Osteoblast (primary cell): ENCODE measurements at places on chromosomes 1 and 21. TPM values are rescaled to one million over a fixed set of nuclear protein-coding genes. Genes with fewer than 3 reads are reported as not detected.
A peak's percentile ranks its signal among the peaks of the same experiment; 100 is the strongest.

DNA sequence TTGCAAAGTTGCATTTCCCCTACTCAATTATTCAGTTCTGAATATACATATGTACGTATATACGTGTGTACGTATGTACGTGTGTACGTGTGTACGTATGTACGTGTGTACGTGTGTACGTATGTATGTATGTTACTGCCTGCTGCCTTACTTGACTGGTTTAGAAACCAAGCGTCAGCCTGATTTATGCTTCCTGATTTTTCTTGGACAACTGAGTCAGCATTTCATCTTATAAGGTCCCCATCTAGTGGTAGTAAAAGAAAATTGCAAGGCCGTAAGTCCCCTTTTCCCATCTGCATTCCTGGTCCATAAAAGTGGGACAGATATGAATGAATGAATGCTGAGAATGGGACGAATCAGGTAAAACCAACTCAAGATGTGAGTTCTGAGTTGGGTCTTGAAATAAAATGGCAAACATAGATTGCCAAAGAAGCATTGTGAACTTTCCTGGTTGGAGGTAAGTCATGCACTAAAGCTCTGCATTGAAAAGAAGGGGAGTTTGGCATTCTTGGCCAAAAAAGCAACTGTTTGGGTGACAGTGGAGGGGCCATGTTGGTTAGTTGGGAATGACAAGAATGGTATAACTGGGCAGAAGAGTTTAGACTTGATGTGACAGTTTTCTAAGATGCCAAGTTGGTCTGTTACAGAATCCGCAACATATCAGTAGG lies 76.4 kb upstream of the DNAH14 start:
- peaks cover 4% of the 10 kb centered on the region for H3K27me3 ChIP-seq
- no peaks in the 10 kb centered on the region for H3K4me1 ChIP-seq
- H3K4me3 ChIP-seq = no peak overlapping the region

DNA sequence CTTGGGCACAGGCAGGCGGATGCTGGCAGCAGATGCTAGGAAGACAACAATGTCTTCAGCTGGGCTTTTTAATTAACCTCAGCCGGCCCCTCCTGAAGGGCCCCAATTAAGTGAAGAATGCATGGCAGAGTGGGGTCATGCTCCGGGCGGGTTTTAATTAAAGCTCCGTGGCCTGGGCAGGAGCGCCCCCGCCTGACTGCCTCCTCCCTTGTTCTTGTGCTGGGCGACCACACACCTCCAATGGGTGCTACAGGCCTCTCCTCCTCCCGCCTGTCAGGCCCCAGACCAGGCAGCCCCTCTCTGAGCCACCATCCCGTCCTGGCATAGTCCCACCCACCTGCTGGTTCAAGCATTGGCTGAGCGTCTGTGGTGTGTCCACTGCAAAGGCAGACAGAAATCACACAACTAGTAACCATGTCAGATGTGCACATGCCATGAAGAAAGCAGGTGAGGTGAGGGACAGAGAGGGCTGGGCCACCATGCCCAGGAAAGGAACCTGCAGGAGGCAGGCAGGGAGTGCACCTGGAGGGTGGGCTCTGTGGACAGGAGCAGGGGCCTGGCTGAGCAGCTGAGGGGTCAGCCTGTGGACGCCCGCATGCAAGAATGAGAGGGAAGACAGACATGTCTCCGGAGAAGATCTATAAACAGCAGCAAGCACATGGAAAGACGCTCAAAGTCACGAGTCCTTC lies 8.5 kb upstream of the ARF1 start:
- H3K27ac ChIP-seq = no peak overlapping the region
- no peak for DNase-seq
- H3K4me3 ChIP-seq = no peak overlapping the region
- no peaks in the 10 kb centered on the region for H3K4me1 ChIP-seq

- H3K27ac ChIP-seq = no peak overlapping the region
- H3K4me3 ChIP-seq = no peak overlapping the region
- peak; percentile 59 for DNase-seq
- no peaks in the 10 kb centered on the region for H3K36me3 ChIP-seq
- peaks cover 13% of the 10 kb centered on the region for H3K4me1 ChIP-seq
- H3K27me3 ChIP-seq = peaks cover 78% of the 10 kb centered on the region
These were observed 66.0 kb upstream of the TINAGL1 start for GRCh38 chr1:31510304-31510703.

GRCh38 chr1:71738256-71738655 lies 544.1 kb downstream of the NEGR1 start:
- H3K27me3 ChIP-seq = no peaks in the 10 kb centered on the region
- DNase-seq = no peak
- no peaks in the 10 kb centered on the region for H3K4me1 ChIP-seq
- H3K27ac ChIP-seq = no peak overlapping the region
- no peaks in the 10 kb centered on the region for H3K36me3 ChIP-seq

DNA sequence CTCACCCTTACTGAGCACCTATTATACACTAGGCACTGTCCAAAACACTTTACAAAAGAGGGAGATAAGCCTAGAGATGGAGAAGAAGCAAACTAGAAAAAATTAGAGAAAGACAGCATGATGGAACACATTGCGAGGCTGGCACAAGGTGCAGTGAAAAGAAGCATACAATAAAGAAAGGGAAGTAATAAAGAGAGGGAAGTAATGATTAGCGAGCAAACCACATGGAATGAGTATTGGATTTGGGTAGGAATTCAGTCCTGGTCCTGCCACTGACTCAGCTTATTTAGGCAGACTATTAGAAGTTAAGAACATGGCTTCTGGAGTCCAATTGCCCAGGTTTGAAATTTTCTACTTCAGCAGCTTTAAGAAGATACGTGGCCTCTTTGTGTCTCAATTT lies 32.6 kb upstream of the FNBP1L start:
- no peaks in the 10 kb centered on the region for H3K27me3 ChIP-seq
- H3K36me3 ChIP-seq = no peaks in the 10 kb centered on the region
- no peak overlapping the region for H3K27ac ChIP-seq

GRCh38 chr21:41283211-41283818 lies 33.3 kb upstream of the FAM3B start:
- no peak overlapping the region for H3K27ac ChIP-seq
- no peaks in the 10 kb centered on the region for H3K36me3 ChIP-seq
- DNase-seq = peak; percentile 85
- peaks cover 20% of the 10 kb centered on the region for H3K27me3 ChIP-seq
- H3K4me1 ChIP-seq = no peaks in the 10 kb centered on the region

GRCh38 chr1:207047505-207047904 lies 3.5 kb downstream of the YOD1 start:
- H3K36me3 ChIP-seq = peaks cover 22% of the 10 kb centered on the region
- no peak overlapping the region for H3K4me3 ChIP-seq
- peaks cover 28% of the 10 kb centered on the region for H3K4me1 ChIP-seq
- no peaks in the 10 kb centered on the region for H3K27me3 ChIP-seq

- H3K36me3 ChIP-seq = no peaks in the 10 kb centered on the region
- H3K27ac ChIP-seq = no peak overlapping the region
- no peak overlapping the region for H3K4me3 ChIP-seq
- H3K4me1 ChIP-seq = no peaks in the 10 kb centered on the region
- DNase-seq = no peak
These were observed 52.2 kb upstream of the L1TD1 start for GRCh38 chr1:62142496-62142895.

GRCh38 chr1:13749543-13750341 lies 49.8 kb downstream of the PRDM2 start:
- H3K4me3 ChIP-seq = peak overlapping the region; percentile 83
- H3K27ac ChIP-seq = peak overlapping the region; percentile 72
- H3K36me3 ChIP-seq = peaks cover 9% of the 10 kb centered on the region
- DNase-seq = peak; percentile 68
- peaks cover 21% of the 10 kb centered on the region for H3K4me1 ChIP-seq

DNA sequence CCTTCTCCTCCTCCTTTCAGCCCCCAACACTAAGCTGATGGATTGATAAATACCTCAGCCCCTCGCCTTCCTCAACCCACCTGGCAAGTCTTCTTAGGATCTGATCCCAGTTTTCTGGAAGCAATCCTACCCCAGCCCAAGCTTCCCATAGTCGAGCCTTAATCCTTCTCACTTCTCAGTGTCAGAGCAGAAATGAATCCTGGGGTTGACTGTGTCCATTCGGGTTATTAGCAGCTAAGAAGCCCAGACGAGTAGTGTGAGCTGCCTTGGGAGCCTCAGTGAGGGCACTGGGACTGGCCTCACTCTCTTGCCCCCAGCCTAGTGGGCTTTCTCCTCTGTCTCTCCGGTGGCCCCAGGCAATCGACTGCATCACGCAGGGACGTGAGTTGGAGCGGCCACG lies 12.4 kb upstream of the PEAR1 start:
- no peaks in the 10 kb centered on the region for H3K36me3 ChIP-seq
- H3K27me3 ChIP-seq = peaks cover 40% of the 10 kb centered on the region
- no peak overlapping the region for H3K4me3 ChIP-seq
- no peaks in the 10 kb centered on the region for H3K4me1 ChIP-seq
- H3K27ac ChIP-seq = no peak overlapping the region
- DNase-seq = no peak

GRCh38 chr1:234531151-234531635 lies 52.2 kb upstream of the TARBP1 start:
- peak overlapping the region; percentile 99 for H3K27ac ChIP-seq
- H3K36me3 ChIP-seq = no peaks in the 10 kb centered on the region
- DNase-seq = no peak
- no peaks in the 10 kb centered on the region for H3K27me3 ChIP-seq

DNA sequence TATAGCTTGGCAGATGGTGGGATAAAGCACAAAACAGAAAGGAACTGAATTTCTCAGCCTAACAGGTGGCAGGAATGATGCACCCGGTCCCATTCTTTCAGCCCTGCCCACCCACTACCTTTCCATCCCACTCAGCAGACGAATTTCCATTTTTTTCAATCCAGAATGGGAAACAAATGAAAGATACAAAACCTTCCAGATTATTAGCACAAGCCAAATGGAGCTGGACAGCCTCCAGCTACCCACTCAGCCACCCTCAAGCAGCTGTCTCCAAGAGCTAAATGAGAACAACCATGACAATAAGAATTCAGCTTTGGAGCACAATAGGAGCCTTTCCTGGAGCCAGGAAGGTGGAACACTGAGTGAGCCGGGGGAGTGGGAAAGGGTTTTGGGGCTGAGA lies 96.3 kb upstream of the ST6GALNAC5 start:
- no peaks in the 10 kb centered on the region for H3K4me1 ChIP-seq
- H3K27me3 ChIP-seq = no peaks in the 10 kb centered on the region
- no peak for DNase-seq
- no peaks in the 10 kb centered on the region for H3K36me3 ChIP-seq

GRCh38 chr1:16087733-16088132 lies 14.3 kb upstream of the FAM131C start:
- H3K4me3 ChIP-seq = no peak overlapping the region
- no peak overlapping the region for H3K27ac ChIP-seq
- H3K27me3 ChIP-seq = no peaks in the 10 kb centered on the region
- no peaks in the 10 kb centered on the region for H3K36me3 ChIP-seq
- peaks cover 15% of the 10 kb centered on the region for H3K4me1 ChIP-seq

GRCh38 chr1:117286145-117286544 lies 75.4 kb upstream of the VTCN1 start:
- H3K27ac ChIP-seq = no peak overlapping the region
- H3K4me1 ChIP-seq = no peaks in the 10 kb centered on the region
- H3K27me3 ChIP-seq = no peaks in the 10 kb centered on the region
- no peak overlapping the region for H3K4me3 ChIP-seq

The SIK1 gene
- total RNA-seq = 3.2 and 3.3 TPM in 2 replicates

The CR1L gene
- total RNA-seq = not detected in 2 replicates

The ITGB2 gene
- 13.3 and 15.2 TPM in 2 replicates for total RNA-seq

The TEKT2 gene
- 0.29 TPM in 1 of 2 replicates, not detected in the other for total RNA-seq

The DEPDC1 gene
- 1.4 and 2.4 TPM in 2 replicates for total RNA-seq
